Lung (tissue), 17 donors: ENCODE measurements at places on chromosomes 2 and 18. TPM values are rescaled to one million over a fixed set of nuclear protein-coding genes. Genes with fewer than 3 reads are reported as not detected.

ALPI gene
- not detected for total RNA-seq

ABCB11 gene
- 0.37 TPM for total RNA-seq

POTEI gene
- 0.28 TPM for total RNA-seq

GALR1 gene
- not detected for total RNA-seq

ECEL1 gene
- total RNA-seq, result 0.09 TPM

UGT1A8 gene
- 0.26 TPM for total RNA-seq

MOB4 gene
- total RNA-seq, result 18.9 TPM

GCG gene
- not detected for total RNA-seq

HNMT gene
- total RNA-seq, result 135 TPM

ADCYAP1 gene
- 0.48 TPM for total RNA-seq
